Motor neuron (in vitro differentiated cells): ENCODE measurements at places on chromosomes 5 and 9.

- ATAC-seq, result no peak
Measured at GRCh38 chr5:30572279-30572678, 621.2 kb upstream of the CDH6 start.

DNA sequence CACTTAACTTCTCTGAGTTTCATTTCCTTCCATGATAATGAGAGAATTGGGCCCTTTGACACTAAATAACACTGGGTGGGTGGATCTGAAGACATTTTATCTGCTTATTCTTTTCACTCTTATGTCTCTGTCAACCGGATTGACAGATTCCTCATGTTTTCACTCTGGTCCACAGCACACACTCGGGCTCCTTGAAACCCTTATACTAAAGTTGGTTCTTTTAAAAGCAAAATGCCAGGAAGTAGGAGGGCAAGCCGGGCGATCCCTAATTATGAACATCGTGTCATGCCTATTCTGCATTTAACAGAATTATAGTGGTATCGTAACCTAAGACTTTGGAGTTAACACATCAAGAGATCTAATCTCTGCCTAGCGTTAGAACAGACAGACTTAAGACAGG lies 28.2 kb upstream of the CREBRF start:
- ATAC-seq, result no peak

GRCh38 chr9:93205896-93206575 lies 22.1 kb downstream of the WNK2 start:
- no peak for ATAC-seq

DNA sequence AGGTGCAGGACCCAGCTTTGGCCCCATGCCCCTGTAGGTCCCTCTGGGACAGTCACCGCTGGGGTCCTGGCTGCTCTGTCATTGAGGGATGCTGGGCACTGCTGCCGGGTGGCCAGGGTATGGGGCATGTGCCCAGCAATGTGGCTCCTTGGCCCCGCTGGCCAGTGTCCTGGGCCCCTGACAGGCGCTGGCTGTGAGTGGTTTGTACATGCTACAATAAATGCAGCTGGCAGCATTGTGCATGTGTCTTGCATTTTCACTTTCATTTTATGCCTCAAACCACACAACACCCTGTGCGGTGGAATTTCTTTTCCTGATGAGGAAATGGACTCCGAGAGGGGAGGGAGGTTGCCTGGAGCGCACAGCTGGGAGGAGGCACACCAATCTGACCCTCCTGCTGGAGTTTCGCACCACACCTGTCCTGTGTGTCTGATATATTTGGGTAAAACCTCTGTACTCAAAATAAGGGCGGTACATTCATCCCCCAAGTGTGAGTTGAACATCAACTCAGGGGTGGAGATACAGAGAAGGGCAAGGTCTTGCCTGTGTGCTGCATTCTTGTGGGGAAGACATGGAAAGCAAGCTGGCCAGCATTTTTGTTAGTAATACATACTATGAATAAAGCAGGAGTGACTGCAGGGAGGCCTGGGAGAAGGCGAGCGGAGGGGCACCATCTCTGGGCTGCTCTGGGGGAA lies 11.7 kb downstream of the TSPAN17 start:
- no peak for ATAC-seq

DNA sequence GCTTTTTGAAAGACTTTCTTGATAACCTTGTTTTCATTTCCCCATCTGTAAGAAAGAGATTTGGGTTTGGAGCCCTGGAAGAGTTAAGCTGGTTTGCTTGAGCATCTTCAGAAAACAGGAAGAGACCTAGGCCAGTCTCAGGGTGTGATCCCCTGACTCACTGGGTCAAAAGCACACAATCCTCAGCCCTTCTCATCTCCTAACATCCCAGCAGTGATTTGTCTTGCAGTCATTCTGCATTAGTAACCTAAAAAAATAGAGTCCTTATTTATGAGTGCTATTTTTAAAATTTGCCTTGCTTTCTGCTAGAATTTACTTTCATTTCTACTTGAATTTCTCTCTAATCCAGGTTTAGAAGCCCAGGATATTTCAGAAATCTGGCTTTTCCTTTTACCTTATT lies 16.4 kb upstream of the ARSB start:
- no peak for ATAC-seq

- ATAC-seq, result no peak
Measured at GRCh38 chr9:133803028-133803585, 65.0 kb upstream of the SARDH start.

DNA sequence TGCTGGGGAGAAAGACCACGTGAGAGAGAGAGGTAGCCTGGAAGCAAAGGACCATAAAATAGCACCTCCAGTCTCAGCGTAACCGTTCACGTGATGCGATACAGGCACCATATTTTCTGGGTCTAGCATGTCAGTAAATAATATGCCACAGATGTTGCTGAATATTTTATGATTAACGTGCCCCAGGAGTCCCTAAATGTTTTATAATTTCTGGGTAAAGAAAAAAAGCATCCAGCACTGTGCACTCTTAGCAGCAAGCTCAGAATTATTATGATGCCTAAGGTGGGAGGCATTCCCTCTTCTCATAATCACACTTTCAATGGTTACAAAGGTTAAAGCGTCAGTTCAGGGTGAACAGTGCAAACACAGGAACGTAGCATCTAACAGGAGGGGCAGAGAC lies 121.8 kb downstream of the CAVIN4 start:
- ATAC-seq, result no peak

DNA sequence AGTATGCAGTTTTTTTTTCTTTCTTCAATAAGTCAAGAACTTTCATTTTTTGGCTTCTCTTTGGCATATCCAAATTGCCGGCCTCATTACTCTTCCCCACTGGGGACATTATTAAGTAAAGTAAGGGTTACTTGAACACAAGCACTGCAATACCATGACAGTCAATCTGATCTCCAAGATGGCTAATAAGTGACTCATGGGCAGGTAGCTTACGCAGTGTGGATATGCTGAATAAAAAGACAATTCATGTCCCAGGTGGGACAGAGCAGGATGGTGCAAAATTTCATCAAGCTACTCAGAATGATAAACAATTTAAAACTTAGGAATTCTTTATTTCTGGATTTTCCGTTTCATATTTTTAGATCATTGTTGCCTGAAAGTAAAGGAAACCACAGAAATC lies 671.8 kb downstream of the ACTL7B start:
- no peak for ATAC-seq

- peak; percentile 51 for ATAC-seq
Measured at GRCh38 chr9:125462861-125463291, 201.2 kb downstream of the GAPVD1 start.

- ATAC-seq, result no peak
Measured at GRCh38 chr5:138180183-138180782, 1.4 kb downstream of the KIF20A start.

DNA sequence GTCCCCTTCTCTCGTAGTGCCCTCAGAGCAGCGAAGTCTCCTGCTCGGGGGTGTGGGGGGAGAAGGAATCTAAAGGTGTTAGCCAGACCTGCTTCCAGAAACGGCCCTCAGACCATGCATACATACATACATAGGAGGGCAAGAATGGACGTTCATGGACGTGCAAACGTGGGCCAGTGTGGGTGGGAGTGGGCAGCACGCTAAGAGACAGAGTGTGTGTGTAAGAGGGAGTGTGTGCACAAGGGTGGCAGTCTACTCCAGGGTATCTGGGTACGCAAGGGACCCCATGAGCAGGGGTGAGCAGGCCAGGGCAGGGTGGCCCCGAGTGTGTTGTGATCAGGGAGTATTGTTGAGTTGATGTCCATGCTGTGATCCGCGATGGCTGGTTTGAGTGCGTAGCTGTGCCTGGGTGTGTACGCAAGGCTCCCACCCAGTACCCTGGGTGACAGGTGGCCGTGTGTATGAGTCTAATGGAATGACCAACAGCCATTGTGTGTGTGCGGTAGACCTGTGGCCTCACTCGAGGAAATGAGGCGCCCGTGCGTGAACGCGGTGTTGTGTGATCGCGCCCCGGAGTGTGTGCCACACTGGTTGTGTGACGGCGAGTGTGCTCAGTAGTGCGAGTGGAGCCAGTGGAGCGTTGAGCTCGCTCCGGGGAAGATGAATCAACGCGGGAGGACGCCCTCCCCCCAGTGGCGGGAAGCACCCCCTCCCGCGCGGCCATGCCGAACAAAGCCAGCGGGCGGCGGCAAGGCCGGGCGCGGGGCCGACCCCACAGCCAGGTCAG lies 826 bp downstream of the GPRIN1 start:
- ATAC-seq, result no peak

DNA sequence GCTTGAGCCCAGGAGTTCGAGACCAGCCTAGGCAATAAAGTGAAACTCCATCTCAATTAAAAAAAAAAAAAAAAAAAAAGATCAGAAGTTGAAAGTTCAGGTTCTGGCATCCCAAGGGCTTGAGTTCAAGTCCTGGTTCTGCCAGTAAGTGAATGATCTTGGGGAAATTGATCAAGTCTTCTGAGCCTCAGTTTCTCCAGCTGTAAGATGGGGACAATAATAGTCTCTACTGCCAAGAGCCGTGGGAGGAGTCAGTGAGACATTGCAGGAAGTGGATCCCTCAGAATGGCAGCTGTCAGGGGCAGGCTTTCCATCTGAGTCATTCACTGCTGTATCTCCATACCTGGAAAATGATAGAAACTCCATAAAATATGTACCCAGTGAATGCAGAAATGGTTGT lies 37.8 kb upstream of the FUBP3 start:
- ATAC-seq, result no peak

GRCh38 chr5:141343953-141344463 lies 379 bp downstream of the PCDHGA3 start:
- ATAC-seq, result peak; percentile 60

GRCh38 chr9:70409280-70409679 lies 5.2 kb downstream of the KLF9 start:
- ATAC-seq, result no peak

- no peak for ATAC-seq
Measured at GRCh38 chr9:135827301-135827700, 80.0 kb downstream of the CAMSAP1 start.

- no peak for ATAC-seq
Measured at GRCh38 chr5:4011943-4012342, 416.3 kb downstream of the IRX1 start.

DNA sequence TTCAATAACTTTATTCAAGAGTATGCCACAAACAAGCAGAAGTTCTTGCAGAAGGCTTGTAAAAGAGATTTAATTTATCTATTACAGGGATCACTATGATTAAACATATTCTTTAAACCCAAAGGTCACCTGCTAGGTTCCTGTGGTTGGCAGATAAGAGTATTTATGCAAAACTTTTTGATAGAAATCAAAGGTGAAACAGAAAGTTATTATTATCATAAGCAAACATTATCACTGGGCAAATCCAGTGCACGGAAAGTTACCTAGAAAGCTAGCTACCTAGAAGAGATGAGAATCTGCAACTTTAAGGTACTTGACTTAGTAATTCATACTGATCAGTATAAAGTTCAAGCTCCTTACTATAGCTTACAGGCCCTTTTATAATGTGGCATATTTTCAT lies 3.2 kb downstream of the STARD4 start:
- no peak for ATAC-seq

GRCh38 chr5:69219939-69220338 lies 14.7 kb upstream of the CDK7 start:
- ATAC-seq, result no peak

DNA sequence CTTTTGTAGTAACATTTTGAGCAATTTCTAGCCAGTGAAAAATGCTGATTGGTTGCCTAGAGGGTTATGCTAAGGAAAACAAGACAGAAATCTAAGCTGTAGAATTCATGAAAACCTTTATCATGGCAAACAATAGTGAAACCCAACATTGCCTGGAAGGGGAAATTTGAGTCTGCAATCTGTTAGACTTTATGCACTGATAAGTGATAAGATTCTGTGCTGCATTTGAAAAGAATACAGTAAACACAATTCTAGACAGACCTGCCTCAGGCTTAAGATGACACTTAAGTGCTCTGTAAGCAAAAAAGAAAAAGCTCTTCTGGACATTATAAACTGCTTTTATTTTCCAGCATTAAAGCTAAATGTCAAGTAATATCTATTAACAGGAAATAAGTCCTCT lies 519.3 kb downstream of the ISL1 start:
- ATAC-seq, result peak; percentile 19

GRCh38 chr9:19085295-19085694 lies 17.4 kb downstream of the HAUS6 start:
- ATAC-seq, result no peak

GRCh38 chr9:73451003-73451402 lies 299.3 kb downstream of the ANXA1 start:
- ATAC-seq, result peak; percentile 30

- no peak for ATAC-seq
Measured at GRCh38 chr9:18668944-18669343, 195.0 kb downstream of the ADAMTSL1 start.

- no peak for ATAC-seq
Measured at GRCh38 chr9:83287021-83287420, 224.1 kb upstream of the RASEF start.

- ATAC-seq, result no peak
Measured at GRCh38 chr5:139799359-139799758, 3.8 kb downstream of the PSD2 start.

GRCh38 chr9:131484560-131485185 lies 18.0 kb upstream of the POMT1 start:
- ATAC-seq, result no peak

DNA sequence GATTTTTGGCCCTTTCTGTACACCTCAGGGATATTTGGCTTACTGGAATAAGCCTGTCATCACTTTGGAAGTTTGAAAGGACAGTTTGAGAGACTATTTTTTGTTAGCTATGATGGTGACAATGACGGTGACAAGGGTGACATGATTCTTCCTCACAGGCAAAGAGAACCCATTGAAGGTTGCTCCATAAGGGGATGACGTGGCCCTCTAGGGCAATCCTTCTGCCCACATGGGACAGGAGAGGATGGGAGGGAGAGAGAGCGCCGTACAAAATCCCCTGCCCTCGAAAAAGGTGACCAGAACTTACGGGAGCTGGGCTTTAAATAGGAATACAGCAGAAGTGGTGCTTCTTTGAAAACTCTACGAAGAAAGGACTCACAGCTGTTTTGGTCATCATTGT lies 22.6 kb downstream of the HRH2 start:
- ATAC-seq, result no peak

DNA sequence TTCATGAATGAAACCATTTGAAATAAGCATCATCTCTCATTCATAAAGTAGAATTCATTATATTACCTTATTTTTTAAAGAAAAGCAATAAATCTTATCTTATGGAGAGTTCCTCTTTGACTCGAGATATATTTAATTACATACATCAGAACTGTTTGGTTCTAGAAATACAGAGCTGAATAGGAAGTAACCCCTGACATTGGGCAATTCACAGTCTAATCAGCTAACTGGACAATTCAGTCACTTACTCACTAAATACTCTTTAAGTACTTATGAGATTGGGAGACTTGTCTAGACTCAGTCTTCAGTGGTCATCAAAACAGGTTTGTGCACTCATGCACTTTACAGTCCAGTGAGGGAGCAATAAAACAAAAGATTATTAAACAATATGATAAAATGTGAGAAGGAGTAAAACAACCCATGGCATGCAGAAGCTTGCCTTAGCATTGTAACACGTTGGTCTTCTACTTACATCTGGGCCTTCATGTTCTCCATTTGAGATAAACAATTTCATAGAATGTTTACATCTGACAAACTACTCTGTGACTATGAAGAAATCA lies 11.5 kb upstream of the FBXO38 start:
- no peak for ATAC-seq
